ENCODE measurements at places on chromosomes 5 and 9.

DNA sequence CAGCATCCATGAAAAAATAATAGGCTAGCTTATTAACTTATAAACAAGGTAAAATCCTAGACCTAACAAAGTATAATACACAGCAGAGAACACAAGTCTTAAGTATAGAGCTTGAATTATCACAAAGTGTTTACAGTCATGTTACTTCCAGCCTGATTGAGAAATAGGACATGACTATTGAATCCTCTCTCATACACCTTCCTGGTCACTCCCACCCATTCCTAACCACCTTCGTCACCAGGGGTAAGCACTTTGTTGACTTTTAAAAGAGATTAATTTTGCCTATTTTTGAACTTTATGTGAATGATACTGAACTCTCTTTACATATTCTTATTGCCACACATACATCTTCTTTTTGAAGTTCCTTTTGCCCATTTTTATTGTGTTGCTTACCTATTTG lies 325.8 kb downstream of the PJA2 start:
- DNase-seq: no peak
- H3K27me3 ChIP-seq: no peaks in the 10 kb centered on the region
- H3K4me3 ChIP-seq: no peak overlapping the region
- no peaks in the 10 kb centered on the region for H3K4me1 ChIP-seq
- H3K27ac ChIP-seq: no peak overlapping the region

DNA sequence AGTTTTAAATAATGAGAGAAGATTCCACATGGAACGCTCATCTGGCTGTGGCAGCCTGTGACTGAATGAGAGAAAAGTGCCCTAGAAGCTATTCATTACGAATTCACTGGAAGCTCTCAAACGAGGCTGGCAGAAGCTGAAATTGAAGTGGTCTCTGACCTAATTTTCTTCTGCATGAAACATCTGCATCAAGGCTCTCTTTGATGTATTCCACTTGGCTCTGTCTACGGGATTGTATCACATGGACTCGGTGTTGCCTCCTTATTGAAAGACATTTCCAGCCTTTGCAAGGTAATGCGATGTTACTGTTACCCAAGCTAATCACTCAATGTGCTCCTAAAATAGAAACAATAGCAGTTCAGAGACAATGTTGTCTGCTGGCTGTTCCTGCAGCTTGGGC lies 246.9 kb upstream of the ZNF462 start:
- no peak overlapping the region for H3K4me3 ChIP-seq
- H3K4me1 ChIP-seq: no peaks in the 10 kb centered on the region
- DNase-seq: no peak
- no peaks in the 10 kb centered on the region for H3K36me3 ChIP-seq

- no peaks in the 10 kb centered on the region for H3K4me1 ChIP-seq
- H3K36me3 ChIP-seq: no peaks in the 10 kb centered on the region
- DNase-seq: no peak
- no peak overlapping the region for H3K4me3 ChIP-seq
- H3K27ac ChIP-seq: peak overlapping the region; percentile 46
Observed at GRCh38 chr5:52743012-52743411, 44.7 kb upstream of the ITGA1 start.

DNA sequence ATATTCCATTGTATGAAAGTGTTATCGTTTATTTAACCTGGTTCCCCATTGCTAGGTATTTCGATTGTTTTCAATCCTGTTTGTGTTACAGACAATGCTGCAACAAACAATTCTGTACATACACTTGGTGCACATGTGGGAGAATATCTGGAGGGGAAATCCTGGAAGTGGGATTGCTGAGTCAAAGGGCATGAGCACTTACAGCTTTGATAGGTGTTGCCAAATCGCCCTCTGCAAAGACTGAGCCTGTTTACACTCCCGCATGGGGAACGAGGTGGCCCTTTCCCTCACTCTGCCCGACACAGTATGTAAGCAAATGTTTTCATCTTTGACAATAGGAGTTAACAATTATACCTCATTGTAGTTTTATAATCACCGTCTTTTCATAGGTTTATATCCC lies 66.2 kb downstream of the PDE6A start:
- no peaks in the 10 kb centered on the region for H3K36me3 ChIP-seq
- H3K4me3 ChIP-seq: no peak overlapping the region

DNA sequence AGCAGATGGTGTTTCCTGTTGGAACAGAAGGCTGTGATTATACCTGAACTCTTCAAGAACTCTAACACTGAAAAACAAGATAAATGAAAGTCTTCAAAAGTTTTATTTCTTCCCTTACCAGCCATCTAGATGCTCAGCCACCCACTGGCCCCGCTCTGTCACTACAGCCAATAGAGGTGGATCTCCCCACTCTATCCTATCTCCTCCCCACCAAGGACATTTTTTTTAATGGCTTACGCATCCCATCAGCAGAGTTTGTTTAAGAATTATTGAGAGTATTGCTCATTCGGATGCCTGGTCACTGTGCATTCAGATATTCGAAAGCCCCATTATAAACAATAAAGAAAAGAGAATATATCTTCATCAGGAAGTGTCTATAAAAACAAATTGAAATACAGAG lies 159.4 kb downstream of the RASEF start:
- no peaks in the 10 kb centered on the region for H3K4me1 ChIP-seq
- no peak overlapping the region for H3K27ac ChIP-seq
- no peaks in the 10 kb centered on the region for H3K36me3 ChIP-seq
- no peak overlapping the region for H3K4me3 ChIP-seq

DNA sequence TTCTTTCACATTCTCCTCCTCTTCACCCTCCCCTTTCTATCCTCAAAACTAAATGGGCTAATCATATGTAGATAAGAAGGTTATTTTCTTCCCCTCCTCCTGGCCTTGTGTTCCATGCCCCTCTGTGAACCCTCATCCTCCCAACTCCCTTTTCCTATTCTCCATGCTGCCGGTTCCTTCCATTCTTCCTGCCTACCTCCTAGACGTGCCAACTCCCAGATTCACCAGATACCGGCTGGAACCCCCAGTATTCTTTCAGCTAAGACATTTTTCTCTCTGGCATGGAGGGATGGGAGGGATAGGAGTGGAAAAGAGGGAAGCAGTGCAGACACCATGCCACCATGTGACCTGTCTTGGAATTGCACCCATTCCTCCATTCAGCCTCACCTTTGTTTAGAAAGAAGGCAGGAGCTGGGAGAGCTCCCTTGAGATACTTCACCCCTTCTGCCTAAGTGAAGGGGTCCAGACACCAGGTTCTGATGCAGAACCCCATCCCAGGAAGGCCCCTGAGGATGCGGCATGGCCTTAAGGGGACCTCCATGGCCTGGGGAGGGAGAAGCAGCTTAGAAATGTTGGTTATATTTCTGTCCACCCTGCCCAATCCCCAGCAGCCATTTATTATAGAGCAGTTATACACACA lies 4.8 kb downstream of the DNAJB5 start:
- H3K4me3 ChIP-seq: no peak overlapping the region
- peak; percentile 61 for DNase-seq
- peaks cover 3% of the 10 kb centered on the region for H3K4me1 ChIP-seq
- H3K36me3 ChIP-seq: no peaks in the 10 kb centered on the region
- peak overlapping the region; percentile 57 for H3K27ac ChIP-seq
- no peaks in the 10 kb centered on the region for H3K27me3 ChIP-seq

DNA sequence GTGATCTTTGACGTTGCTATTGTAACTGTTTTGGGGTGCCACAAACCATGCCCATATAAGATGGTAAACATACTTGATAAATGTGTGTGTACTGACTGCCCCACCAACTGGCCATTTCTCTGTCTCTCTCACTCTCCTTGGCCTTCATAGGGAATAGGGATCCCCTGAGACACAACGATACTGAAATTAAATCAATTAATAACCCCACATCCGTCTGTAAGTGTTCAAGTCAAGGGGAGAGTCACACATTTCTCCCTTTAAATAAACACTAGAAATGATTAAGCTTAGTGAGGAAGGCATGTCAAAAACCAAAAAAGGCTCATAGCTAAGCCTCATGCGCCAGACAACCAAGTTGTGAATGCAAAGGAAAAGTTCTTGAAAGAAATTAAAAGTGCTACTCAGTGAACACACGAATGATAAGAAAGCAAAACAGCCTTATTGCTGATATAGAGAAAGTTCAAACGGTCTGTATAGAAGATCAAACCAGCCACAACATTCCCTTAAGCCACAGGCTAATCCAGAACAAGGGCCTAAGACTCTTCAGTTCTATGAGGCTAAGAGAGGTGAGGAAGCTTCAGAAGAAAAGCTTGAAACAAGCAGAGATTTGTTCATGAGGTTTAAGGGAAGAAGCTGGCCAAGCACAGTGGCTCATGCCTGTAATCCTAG lies 111.1 kb downstream of the UGCG start:
- H3K4me1 ChIP-seq: peaks cover 19% of the 10 kb centered on the region
- no peaks in the 10 kb centered on the region for H3K27me3 ChIP-seq
- DNase-seq: no peak
- no peak overlapping the region for H3K4me3 ChIP-seq

DNA sequence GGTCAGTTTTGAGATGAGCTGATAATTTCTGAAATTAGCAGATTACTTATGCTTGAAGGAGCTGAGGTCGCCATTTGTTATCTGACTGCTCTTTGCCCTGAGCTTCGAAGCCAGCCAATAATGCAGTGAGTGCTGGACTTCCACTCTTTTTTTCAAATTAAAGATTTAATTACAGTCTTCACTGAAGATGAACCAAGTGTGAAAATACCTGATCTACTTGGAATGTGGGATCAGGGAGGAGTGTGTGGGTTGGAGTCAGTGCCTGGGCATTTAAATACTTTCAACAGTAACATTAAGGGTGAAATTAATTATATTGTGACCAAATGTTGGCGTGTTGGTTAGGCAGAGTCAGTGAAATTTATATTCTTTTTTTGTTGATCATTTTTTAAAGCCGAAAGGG lies 23.9 kb upstream of the DMRT3 start:
- H3K4me3 ChIP-seq: no peak overlapping the region
- no peak for DNase-seq
- H3K27me3 ChIP-seq: no peaks in the 10 kb centered on the region

GRCh38 chr9:130396581-130396980 lies 48.2 kb upstream of the ASS1 start:
- H3K27me3 ChIP-seq: no peaks in the 10 kb centered on the region
- H3K27ac ChIP-seq: no peak overlapping the region
- H3K36me3 ChIP-seq: no peaks in the 10 kb centered on the region
- H3K4me1 ChIP-seq: peaks cover 15% of the 10 kb centered on the region
- no peak overlapping the region for H3K4me3 ChIP-seq

GRCh38 chr9:113907282-113907681 lies 31.2 kb downstream of the ZNF618 start:
- H3K36me3 ChIP-seq: no peaks in the 10 kb centered on the region
- DNase-seq: no peak
- no peaks in the 10 kb centered on the region for H3K4me1 ChIP-seq
- H3K27me3 ChIP-seq: no peaks in the 10 kb centered on the region

- DNase-seq: no peak
- no peak overlapping the region for H3K4me3 ChIP-seq
- H3K27me3 ChIP-seq: no peaks in the 10 kb centered on the region
- no peaks in the 10 kb centered on the region for H3K4me1 ChIP-seq
Observed at GRCh38 chr5:149793256-149793550, 63.1 kb downstream of the PPARGC1B start.

GRCh38 chr5:143025376-143025775 lies 255.2 kb downstream of the ARHGAP26 start:
- H3K27ac ChIP-seq: no peak overlapping the region
- DNase-seq: no peak
- no peaks in the 10 kb centered on the region for H3K27me3 ChIP-seq
- H3K4me1 ChIP-seq: no peaks in the 10 kb centered on the region
- no peaks in the 10 kb centered on the region for H3K36me3 ChIP-seq

Measured in Peyer's patch (tissue), 4 donors.